ENCODE measurements at places on chromosomes 2 and 18.

GRCh38 chr2:10144771-10145518, 22.4 kb downstream of the RRM2 start:
- DNase-seq, result no peak

- peak; percentile 79 for DNase-seq
Observed at GRCh38 chr2:215657844-215658243, 222.0 kb upstream of the FN1 start.

GRCh38 chr2:63788071-63788470, 53.6 kb upstream of the UGP2 start:
- no peak for DNase-seq

GRCh38 chr2:191250986-191251385, 5.8 kb downstream of the MYO1B start:
- no peak for DNase-seq

GRCh38 chr2:219629976-219630695, 2.7 kb downstream of the SLC4A3 start:
- no peak for DNase-seq

DNA sequence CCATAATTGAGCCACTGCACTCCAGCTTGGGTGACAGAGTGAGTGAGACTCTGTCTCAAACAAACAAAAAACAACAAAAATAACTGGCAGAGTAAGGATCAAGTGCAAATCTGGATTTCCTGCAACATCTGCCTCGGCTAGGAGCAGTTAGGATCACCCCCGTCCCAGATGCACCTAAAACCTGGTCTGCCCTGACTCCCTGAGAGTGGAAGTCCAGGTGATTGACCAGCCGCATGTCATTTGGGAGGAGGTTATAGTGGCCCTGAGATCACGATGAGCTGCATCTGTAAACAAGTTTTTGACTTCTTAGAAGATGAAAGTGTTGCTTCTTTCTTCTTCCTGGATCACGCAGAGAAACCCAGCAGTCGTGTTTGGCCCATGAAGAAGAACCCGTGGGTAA, 5.0 kb upstream of the ESPNL start:
- DNase-seq, result no peak

DNA sequence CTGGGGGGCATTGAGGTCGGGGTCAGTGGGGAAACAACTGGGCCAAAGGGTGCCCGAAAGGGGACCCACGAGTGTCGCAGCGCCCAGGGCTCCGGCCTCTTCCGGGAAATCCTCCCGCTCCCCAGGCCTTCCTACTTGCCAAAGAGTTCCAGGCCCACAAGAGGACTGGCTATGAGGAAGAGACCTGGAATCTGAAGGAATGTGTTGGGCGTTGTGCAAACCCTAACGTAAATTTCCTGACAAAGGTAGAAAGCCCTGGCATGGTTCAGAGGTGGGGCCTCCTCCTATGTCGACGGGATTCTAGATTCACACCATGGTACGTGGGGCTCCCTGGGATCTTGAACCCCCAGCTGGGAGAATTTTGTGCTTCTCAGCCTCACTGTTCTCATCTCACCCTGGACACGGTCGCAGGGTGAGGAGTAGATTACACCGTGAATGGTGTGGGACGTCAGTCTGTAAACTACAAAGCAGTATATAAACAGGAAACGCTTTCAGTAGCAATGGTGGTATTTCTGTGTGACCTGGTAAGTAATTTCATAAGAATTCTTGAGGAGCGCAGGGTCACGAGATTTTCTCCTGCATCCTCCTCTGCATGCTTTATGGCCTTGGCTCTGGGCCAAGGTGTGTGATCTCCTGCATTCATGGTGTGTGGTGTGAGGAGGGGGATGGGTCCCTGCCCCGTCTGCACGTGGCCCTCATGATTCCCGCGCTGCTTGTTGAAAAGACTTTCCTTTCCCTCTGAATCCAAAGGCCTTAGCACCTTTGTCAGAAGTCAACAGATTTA, 868 bp downstream of the HSBP1L1 start:
- no peak for DNase-seq

- no peak for DNase-seq
Observed at GRCh38 chr2:232588031-232588430, 37.5 kb downstream of the EIF4E2 start.

DNA sequence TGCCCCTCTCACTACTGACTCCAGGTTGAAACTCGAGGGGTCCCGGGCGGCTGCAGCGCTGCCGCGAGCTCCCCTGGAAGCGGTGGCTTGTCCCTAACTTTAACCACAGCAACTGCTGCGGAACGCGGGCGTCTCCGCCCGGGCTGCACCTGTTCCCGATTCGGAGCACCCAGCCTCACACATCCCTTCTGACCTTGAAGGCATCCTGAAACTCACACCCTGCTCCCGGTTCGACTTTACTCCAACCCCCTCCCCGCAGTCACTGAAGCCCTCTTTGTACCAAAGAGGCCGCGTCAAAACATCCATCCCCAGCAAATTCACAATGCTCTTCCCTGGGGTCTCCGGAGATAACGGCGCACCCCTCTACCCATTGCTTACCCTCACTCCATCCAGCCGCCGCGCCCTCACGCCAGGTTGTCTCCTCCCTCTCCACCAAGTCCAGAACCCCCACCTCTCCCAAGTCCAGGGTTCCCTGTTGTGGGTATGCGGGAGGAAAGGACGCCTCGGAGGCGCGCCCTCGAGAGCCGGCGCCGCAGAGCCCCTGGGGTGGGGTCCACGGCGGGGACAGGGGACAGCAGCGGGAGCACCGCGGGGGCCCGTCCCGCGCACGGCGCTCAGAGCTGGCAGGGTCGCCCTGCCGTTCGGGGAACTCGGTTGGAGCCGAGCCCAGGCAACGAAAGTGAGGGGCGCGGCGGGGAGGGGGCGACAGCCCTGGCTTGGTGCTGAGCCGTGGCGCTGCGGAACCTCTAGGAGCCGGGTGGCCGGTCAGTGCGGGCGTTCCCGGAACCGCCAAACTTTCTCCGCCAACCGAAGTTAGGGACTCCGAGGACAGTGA, 934 bp downstream of the MYO5B start:
- DNase-seq, result no peak

GRCh38 chr18:10536280-10536679, 10.5 kb downstream of the NAPG start:
- no peak for DNase-seq

DNA sequence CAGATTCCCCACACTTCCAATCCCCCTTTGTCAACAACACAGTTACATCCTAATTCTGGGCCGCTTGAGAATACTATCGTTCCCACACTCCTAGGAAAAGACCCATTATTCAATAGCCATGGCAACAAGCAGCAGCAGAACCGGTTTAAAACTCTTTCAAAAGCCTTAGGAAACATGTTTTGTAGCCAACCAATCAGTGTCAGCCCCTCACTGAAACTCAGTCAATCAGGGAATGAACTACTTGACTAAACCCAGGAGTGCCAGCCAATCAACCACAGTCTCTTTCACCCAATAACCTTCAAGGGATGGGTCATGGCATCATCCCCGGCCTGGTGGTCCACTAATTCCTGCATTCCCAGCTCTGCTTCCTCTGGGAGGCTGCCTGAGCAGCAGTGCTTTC, 204.8 kb upstream of the HS6ST1 start:
- DNase-seq, result no peak

- no peak for DNase-seq
Observed at GRCh38 chr2:18077704-18078103, 199.2 kb downstream of the KCNS3 start.

- no peak for DNase-seq
Observed at GRCh38 chr2:126824663-126825062, 74.0 kb upstream of the TEX51 start.

GRCh38 chr18:75477900-75478299, 50.4 kb upstream of the SMIM21 start:
- no peak for DNase-seq

DNA sequence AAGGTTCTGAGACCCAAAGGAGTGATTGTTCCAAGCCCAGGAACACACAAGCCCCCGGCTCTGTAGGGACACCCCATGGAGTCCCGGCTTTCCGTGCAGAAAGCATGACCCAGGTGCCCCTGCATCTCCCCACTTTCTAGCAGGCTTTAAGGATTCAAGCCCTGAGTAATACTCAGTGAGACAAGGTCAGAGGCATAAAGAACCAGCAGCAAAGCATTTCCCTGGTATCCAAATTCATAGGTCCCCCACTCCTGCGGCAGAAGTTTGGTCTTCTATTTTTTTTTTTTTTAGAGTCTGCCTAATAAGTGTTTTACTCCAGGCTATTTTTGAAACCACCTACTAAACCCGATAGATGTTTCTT, 16.3 kb downstream of the TSHZ1 start:
- no peak for DNase-seq

- DNase-seq, result no peak
Observed at GRCh38 chr18:34694591-34695165, 15.4 kb upstream of the DTNA start.

GRCh38 chr2:188369365-188369764, 77.7 kb downstream of the GULP1 start:
- DNase-seq, result peak; percentile 37

GRCh38 chr2:121897335-121897970, 142.0 kb downstream of the TSN start:
- no peak for DNase-seq

GRCh38 chr2:175180701-175181103, 808 bp downstream of the ATP5MC3 start:
- DNase-seq, result peak; percentile 18

- no peak for DNase-seq
Observed at GRCh38 chr18:76892832-76893231, 70.5 kb downstream of the ZNF236 start.

DNA sequence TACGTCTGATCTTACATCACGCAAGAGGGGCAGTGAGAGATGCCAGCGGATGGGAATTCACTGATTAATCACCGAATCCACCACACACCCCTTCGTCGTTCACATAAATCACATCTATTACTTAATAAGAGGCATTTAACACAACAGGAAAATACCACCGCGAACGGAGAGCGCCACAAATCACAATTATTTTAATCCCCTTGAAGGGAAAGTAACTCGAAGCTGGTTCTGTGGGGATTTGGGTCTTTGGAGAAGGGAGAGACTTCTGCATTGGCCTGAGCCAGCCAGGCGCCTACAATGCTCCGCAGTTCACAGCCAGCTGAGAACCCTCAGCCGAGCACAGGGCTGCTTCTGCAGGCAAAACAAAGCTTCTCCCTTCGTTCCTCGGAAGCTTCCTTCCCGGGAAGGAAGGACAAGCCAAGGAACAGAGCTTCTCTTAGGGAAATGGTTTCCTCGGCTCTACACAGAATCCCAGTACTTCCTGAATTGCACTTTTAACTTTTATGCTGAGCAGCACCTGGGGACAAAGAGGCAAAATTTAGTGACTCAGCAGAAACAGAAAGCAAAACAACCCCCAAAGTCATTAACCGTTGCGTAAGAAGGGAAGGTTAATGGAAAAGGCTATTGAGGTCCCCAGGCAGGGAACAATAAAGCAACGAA, at the start of gene LRP1B:
Gene LRP1B (minus strand): TSS at position 7 of the 660 bp plus-strand sequence. CDS start 287 bp downstream, outside the sequence.
- DNase-seq, result no peak

GRCh38 chr18:56233595-56233994, 404.8 kb downstream of the TXNL1 start:
- peak; percentile 51 for DNase-seq

- no peak for DNase-seq
Observed at GRCh38 chr2:64594226-64594989, 59.3 kb downstream of the SERTAD2 start.

DNA sequence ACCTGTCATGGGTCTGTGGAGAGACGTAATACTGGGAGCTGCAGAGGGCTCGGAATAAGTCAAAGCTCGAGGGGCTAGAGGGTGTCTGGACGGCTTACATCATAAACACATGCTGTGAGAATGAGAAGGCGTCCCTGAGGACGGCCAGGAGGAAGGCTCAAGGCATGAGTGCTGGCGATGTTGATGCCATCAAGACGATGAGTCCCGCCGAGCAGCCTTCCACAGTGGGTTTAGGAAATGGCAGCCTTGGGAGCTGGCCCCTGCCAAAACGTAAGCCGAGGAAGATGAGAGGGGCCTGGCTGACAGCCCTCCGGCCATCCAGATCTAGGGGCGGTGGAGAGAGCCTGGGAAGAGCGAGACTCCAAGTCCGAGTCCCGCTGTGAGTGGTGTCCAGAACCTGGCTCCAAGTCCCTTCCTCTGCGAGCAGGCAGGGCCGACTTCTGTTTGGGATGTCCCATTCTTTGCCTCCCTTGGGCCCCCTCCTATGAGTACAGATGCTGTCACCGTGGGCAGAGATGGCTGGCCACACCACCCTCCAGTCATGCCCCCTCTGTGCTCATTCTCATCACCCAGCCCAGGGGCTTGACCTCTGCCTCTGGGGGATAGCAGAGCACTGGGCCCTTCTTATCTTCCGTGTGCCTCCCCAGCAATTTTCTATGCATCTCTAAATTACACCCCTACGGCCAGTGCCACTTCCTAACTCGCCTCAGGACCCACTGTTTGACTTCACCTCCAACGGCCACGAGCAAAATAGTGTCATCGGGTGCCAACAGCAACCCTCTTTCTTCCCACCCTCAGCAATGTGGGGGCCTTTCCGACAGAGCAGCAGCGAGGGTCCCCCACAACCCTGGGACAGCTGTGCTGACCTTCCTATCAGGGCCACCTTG, 175.7 kb downstream of the FAM210A start:
- no peak for DNase-seq

DNA sequence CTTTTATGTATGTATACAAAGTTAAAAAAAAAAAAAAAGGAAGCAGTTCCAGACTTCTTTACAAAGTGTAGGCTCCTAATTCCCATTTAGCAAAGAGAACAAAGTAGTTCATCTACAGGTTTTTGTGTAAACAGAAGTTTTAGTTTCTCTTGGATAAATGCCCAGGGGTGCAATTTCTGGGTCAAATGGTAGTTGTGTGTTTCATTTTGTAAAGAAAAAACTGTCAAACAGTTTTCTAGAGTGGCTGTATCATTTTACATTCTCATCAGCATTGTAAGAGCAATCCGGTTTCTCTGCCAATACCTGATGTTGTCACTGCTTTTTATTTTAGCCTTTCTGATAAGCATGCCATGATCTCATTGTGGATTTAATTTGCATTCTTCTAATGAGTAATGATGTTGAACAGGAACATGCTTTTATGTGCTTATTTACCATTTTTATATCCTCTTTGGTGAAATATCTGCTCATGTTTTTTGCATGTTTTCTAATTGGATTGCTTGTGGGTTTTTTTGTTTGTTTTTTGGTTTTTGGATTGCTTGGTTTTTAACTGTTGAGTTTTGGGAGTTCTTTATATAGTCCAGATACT, 16.6 kb upstream of the PSME4 start:
- DNase-seq, result no peak

- DNase-seq, result no peak
Observed at GRCh38 chr18:58726671-58727070, 55.4 kb downstream of the MALT1 start.

DNA sequence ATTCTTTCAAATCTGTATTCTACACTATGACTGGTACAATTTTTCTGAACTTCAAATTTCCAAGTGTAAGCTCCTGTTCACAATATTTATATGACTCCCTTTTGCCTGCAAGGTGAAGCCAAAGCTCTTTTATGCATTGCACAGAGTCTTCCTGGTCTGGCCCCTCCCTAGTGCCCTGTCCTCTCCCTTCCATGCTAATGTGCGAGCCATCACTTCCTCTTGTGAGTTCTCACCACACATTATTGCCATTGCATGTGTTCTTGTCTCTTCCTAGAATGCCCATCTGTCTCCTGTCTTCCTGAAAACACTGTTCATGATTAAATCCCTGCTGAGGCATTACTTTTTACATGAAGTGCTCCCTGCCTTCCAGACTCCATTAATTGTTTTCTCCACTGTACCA, 169.9 kb downstream of the MC4R start:
- no peak for DNase-seq
